ENCODE measurements at places on chromosomes 2 and 18.

DNA sequence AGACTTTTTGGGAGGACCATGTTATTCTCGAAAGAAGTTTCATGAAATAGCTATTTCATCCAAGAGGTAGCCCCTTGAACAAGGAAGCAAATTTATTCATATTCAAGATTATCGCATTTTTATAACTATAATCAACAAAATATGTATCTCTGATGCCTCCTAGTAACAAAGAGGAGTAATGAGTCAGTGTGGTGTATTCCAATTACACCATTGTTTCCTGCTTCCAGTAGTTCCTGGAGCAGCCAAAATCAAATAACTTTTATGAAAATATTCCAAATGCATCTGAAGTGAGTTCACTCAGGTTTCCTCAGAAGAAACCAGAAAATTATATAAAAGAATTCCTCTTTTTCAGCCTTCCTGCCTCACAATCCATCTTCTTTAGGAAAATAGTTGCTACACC lies 43.0 kb downstream of the ANKRD36B start:
- no peak for DNase-seq

DNA sequence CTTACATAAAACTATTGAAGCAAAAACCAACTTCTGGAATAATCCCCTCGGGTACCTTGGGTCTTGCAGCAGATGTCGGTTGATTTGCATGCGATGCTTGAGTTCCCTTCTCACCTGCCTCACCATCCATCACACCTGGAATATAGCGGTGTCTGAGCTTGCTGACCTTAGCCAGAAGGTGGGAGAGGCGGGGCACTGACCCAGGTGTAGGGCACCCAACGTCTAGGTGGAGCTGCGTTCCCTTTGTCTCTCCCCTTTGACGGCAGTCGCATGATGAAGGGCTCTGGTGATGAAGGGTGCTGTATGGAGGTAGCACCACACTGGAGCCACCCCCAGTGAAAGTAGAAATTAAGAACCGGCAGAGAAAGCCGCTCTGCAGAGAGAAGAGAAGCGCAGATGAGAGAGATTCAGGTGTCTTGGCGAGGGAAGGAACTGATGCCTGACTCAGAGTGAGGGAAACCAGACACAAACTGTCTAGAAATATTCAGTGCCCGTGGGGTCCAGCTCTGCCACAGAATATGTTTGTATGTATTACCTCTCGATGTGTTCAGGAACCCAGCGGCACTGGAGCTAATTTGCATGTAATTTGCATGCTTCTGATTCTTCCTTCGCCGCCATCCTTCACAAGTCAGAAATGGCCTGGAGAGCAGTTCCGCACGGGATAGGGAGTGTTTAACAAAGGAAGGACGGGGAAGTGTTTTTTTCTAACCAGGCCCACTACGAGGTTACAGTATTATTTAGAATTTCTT lies 19.4 kb upstream of the MBP start:
- DNase-seq, result no peak

DNA sequence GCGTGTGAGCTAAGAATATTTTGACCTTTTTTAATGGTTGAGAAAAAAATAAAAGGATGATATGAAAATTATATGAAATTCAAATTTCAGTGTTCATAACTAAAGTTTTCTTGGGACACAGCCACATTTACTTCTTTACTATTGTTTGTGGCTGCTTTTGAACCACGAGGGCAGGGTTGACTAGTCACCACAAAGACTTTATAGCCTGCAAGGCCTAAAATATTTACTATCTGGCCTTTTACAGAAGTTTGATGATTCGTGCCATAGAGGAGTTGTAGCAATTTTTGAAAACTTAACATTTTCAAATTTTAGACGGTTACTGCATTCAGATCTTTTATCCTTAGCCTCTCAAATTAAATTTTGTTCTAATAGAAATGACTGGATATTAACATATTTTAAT lies 69.9 kb downstream of the LIMS1 start:
- DNase-seq, result no peak

- no peak for DNase-seq
Measured at GRCh38 chr2:99865818-99866676, 276.3 kb downstream of the AFF3 start.

- DNase-seq, result no peak
Measured at GRCh38 chr18:22817844-22818243, 115.3 kb upstream of the RBBP8 start.

GRCh38 chr2:237873897-237874551 lies 14.6 kb downstream of the RAMP1 start:
- DNase-seq, result no peak

DNA sequence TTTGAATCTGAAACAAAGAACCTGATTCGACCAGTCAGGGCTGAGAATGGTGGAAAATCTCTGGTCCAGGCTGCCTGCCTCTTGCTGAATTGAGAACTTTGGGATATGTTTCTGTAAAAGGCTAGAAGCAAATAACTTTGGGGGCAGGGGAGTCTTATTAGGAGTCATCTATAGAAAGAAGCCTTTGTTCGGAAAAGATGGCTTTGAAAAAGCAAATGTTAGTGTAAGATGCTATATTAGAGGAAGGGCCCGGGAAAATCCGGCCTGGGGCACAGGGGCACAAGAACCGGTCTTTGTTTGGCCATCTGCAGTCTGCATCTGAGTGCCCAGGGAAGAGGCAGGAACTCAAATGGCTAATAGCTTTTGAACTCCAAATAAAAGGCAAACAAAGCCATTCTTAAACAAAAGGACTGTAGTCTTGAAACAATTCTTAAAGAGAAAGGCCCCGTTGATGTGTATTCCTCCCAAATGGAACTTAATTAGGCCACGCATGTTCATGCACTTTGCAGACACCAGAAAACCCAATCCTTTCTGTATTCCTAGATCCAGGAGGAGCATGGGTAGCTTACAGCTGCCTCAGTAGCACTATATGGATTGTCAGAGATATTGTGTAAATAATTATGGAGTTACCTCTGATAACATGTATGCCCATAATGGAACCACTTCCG lies 180.0 kb upstream of the ARL4C start:
- no peak for DNase-seq

GRCh38 chr2:180473456-180473855 lies 466.4 kb upstream of the CWC22 start:
- no peak for DNase-seq

- DNase-seq, result no peak
Measured at GRCh38 chr2:129369437-129369836, 610.0 kb upstream of the RAB6C start.

DNA sequence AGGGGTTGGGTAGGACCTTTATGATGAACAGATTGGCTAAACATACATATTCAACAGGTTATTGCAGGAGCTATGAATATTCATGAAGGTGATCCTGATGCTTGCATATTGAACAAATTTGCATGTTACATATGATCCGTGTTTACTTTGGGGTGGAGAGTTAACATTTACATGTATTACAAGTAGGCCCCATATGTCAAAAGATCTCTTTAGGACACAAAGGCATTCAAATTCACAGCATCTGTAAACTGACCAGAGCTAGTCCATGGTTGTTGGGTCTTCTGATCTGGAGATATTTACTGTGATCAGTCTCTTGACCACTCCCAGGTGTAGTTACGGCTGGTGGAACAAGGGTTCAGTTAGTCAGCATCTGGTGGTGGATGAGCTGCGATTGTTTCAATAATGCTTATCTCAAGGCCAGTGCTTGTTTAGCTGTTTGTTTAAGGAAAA lies 80.4 kb downstream of the PMAIP1 start:
- no peak for DNase-seq

GRCh38 chr2:134372141-134372540 lies 118.3 kb downstream of the MGAT5 start:
- no peak for DNase-seq

GRCh38 chr2:201904538-201905420 lies 98.4 kb downstream of the CDK15 start:
- DNase-seq, result no peak

- no peak for DNase-seq
Measured at GRCh38 chr2:96088340-96089335, 27.7 kb downstream of the ADRA2B start.

DNA sequence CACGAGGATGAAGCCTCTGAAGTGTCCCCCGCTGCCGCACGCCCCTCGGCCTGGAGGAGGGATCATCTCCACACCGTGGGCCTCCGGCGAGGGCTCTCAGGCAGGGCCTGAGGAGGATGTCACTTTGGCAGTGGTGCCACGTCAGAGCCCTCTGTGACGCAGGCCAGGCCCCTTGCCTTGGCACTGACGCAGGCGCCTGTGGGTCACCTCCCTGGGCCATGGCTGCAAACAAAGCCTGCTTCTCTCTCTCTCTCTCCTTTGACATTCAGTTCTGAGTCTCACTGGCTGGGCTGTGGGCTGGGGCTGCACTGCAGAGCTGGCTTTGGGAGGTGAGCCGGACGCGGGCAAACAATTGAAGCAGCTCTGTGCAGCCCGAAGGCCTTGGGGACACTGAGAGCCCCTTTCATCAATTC lies 273.7 kb downstream of the TWIST2 start:
- DNase-seq, result no peak

DNA sequence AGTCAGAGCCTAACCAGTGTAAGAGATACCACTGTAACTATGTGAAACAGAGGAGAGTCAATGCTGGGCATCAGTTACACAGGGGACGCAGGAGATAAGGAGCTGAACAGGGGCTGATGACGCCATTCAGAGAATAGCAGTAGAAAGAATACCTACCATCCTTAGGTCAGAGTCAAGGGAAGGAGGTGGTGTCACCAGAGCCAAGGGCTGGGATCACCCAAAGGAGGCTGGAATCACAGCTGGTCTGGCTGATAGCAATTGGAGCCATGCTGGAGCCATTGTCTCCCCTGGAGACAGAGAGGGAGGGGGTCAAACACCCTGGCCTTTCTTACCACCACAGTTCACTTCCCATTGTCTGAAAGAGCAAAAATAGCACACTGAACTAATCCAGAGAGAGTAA lies 37.3 kb upstream of the C18orf32 start:
- DNase-seq, result no peak
